Cerebellar nuclear complex (tissue), 1 donor: ENCODE measurements at places on chromosomes 16 and 17.

GRCh38 chr17:32487473-32488176 is 832 bp downstream of the CDK5R1 start:
- no peak for DNase-seq

DNA sequence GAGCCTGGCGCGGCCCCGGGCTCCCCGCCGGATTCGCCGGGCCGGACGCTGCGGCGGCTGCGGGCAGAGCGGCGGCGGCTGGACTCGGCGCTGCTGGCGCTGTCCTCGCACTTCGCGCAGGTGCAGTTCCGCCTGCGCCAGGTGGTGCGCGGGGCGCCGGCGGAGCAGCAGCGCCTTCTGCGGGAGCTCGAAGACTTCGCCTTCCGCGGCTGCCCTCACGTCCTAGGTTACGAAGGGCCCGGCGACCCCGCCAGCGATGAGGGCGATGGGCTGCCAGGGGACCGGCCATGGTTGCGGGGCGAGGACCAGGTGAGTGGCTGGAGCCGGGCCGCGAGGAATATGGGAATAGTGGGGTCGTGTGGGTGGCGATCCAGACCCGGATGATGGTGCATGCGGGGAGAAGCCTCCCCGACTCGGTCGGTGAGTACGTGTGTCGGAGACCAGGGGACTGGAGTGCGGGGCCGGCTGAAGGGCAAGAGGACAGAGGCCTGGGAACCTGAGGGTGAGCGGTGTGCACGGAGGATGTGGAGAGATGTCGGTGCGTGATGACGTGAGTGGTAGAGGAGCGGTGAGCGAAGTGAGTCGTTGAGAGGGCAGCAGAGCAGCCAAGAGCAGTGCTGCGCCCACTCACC is 517 bp downstream of the RUNDC1 start:
- DNase-seq: no peak

DNA sequence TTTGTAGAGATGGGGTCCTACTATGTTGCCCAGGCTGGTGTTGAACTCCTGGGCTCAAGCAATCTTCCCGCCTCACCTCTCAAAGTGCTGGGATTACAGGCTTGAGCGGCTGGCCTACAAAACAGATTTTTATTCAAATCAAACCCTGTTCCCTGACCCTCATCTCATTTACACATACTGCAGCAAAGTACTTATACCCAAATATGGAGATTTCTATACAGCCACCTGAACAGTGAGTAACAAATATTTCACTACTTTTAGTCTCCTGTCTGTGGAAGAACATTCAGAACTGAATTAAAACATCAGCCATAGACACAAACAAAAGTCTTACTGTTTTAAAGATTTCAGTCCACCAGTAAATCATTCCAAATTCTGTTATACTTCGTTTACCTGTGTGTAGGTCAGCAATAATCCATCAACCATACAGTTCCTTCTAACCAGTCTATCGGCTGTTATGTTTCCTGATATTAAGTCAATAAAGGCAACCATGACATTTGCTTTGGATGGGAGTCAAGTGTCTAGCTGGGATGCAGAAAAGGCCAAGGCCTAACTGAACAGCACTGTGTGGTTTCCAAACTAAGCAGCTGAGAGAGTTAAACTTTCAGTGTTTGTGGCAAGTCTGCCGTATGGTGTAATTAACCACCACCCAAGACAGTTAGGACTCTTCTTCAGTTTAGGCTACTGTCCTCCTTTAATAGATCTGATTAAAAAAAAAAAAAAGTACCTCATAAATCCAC is 22.3 kb downstream of the ERN1 start:
- no peak for DNase-seq

- no peak for DNase-seq
Observed at GRCh38 chr17:48100160-48100559, 1.1 kb downstream of the CBX1 start.

- no peak for DNase-seq
Observed at GRCh38 chr16:83853834-83854233, 45.1 kb upstream of the MLYCD start.
